ENCODE measurements at places on chromosomes 12 and 14.

DNA sequence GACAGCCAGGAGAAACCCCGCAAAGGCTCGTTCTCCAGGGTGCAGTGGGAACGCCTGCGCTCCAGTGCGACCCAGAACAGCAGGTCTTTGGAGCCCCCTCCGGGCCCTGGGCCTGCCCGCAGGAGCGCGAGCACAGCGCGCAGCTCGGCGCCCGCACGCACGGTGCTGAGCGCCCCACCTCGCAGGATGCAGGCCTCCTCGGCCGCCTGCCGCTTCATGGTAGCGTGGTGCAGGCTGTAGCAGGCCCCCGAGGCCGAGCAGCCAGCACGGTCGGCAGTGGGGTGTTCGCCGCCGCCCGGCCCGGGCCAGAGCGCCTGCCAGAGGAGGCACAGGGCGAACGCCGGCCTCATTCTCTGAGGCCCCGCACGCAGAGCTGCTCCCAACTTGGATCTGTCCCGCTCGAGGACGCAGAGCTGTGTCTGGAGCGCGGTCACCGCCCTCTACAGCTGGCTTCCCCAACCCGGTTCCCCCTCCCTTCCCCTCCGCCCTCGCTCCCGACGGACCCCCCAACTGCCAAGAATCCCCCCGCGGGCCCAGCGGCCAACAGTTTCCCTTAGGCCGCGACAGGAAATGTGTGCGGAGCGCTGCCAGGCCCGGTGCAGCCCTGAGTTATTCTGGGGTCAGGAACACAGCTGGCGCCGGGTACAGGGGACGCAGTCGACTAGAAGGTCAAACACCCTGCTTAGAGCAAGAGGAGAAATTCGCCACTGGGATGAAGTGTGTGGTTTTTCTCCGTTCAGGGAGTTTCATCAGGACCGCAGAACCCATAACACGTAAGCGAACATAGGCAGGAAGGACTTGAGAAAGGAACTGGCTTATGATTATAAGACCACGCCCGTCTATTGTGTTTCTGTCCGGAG is at the start of gene CLEC14A:
Gene CLEC14A (minus strand): TSS at position 421 of the 860 bp plus-strand sequence. CDS start 71 bp downstream, at position 350.
- no peak for DNase-seq

GRCh38 chr14:79144896-79145295 is 974.7 kb downstream of the NRXN3 start:
- no peak for DNase-seq

DNA sequence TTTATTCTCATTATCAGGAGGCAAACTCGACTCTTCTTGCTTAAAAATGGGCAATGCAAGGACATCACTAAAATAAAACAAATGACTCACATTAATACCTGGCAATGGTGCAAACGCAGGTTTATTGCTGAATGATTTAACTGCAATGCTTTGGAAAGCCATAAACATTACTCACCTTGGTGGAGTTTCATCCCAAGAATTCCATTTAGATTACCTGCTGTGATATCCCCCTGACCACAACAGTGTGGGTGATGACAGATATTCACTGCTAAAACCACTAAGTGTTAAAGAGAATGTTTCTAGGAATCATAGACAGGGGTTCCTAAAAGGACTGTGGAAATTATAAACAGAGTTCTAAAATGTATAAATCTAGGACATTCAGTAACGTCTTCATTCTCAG is 35.3 kb upstream of the CSRNP2 start:
- DNase-seq, result no peak

GRCh38 chr14:90699016-90699415 is 117.2 kb downstream of the TTC7B start:
- DNase-seq, result no peak

DNA sequence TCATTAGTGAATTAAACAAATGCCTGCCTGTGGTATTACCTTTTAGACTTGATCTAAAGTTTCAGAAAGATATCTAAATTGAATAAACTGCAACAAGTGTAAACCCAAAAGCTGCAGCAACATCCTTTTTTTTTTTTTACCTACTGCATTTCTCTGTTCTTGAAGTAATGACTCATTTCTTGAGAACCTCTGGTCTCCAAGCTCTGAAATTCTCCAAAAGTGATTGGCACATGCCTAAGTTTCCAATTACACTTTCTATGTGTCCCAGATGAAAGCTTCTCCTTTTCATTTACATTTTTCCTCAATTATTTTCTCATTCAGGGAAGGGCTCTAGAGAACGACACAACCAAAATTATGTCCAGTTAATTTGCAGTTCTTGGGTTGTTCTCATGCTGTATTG is 435.2 kb upstream of the DCN start:
- DNase-seq, result no peak

- DNase-seq, result no peak
Measured at GRCh38 chr12:15116983-15117382, 104.2 kb downstream of the RERG start.

DNA sequence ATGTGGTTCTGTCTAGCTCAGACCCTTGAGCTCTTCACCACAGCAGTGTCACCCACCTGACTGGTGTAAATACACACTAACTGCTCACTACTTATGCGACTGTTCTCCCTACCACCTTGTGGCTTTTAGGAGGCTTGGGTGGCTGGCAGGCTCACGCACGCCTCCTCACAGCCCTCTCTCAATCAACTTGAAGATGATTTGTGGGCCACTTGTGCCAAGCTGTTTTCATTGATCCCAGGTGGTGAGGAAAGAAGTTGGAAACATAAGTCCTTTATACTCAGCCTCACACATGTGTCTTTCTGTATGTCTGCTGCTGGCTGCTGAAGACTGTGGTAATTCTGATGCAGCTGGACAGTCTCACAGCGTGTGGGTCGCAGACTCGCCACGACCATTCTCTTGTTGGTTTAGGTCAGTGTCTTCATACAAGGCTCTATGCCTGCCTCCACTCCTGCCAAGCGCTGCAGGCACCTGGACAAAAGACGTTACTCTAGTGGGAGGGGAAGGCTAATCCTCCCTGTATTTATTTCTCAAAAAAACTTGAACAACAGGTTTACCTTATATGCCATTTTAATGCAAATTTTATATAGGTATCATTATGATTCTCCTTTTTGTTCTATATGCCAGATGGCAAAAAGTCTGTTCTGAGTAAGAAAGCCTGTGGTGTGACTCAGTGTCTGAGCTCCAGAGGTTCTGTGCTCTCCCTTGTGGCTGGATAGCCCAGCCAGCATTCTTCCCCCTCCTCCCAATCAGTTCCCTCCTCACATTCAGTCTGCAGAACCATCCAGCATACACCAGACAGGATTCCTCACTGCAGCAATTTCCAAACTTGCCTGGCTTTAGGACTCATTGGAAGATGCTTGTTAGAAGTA is 115.6 kb downstream of the DIP2B start:
- DNase-seq, result no peak

GRCh38 chr14:61700104-61700886 is 5.0 kb downstream of the HIF1A start:
- no peak for DNase-seq

- DNase-seq, result no peak
Measured at GRCh38 chr14:58864751-58865513, 227.2 kb downstream of the DACT1 start.

GRCh38 chr12:49086116-49086515 is 8.5 kb downstream of the DHH start:
- DNase-seq, result no peak

GRCh38 chr12:97306147-97306546 is 156.5 kb upstream of the RMST start:
- no peak for DNase-seq

DNA sequence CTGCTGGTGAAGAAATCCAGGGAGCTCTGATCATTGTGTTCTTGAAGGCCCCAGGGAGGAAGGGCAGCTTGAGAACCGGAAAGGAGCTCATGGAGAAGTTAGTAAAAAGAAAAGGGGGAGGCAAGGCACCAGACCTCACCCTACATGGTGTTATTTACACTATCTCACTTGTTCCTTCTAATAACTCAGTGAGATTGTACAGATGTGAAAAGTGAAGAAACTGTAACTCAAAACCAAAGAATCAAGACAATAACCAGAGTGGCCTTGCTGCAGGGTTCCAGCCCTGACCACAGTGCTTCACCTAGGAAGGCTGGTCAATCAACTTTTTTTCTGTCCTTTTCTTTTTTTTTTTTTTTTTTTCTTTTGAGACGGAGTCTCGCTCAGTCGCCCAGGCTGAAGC is 353.6 kb downstream of the TMTC2 start:
- no peak for DNase-seq

- DNase-seq, result no peak
Measured at GRCh38 chr12:53627919-53628318, 1.7 kb upstream of the ATF7 start.

DNA sequence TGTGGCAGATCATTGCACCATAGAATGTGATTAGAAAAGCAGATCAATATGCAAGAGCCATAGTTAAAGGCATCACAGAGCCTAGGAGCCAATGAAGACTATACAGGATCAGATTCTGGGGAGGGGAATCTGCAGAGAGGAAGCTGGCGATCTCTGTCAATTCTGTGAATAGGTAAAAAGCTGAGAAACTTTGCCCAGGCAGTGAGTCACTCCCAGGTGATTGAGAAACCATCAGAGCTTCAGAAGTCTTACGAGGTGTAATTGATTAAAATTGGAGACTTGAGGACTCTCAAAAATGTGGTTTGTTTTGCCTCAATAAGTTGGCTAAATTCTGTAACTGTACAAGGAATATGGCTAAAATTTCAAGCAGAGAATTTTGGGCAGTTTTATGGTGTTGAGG is 41.7 kb upstream of the TSPAN11 start:
- no peak for DNase-seq

DNA sequence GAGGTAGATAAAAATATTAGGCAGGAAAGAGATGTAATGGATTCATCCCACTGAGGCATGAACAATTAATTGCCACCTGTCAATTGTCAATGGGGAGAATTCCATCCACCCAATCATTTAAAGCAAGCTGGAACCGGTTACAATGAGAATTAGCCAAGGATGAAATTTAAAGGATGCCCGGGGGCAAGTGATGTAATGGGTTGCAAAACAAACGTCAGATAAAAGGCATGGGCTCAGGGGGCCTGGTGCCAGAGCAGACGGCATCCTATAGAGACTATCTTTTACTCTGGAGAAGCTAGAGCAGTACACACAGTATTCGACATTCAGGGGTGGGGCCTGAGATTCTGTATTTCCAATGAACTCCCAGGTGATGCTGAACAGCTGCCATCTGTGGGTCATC is 80.5 kb upstream of the ZFP36L1 start:
- no peak for DNase-seq

GRCh38 chr14:103699261-103699661 is 16.0 kb downstream of the XRCC3 start:
- no peak for DNase-seq

DNA sequence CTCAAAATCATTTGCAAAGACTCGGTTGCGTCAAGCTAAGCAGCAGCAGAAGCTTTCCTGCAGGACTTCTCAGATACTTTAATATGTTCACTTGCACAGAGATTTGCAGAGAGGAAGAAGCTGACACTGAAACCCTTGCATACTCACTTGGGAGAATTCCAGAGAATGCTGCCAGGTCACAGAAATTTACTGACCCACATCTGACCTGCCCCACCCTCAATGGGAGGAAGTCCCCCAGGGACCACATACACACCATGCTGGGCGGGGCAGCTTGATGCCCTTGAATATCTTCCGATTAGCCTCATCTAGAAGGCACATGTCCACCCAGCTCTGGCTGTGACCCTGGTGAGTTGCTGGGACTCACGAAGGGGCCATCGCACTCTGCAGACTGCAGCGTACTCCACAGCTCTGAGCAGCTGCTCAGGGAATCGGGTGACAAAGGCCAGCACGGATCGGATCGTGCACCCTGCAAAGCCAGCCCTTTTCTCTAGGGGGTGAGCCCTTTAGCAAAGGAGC is 83.2 kb downstream of the ITPK1 start:
- no peak for DNase-seq

- no peak for DNase-seq
Measured at GRCh38 chr12:117032593-117033381, 66.4 kb downstream of the TESC start.

GRCh38 chr14:30657606-30658163 is 35.6 kb downstream of the SCFD1 start:
- no peak for DNase-seq

GRCh38 chr12:123050331-123050831 is 69.9 kb downstream of the ARL6IP4 start:
- no peak for DNase-seq

DNA sequence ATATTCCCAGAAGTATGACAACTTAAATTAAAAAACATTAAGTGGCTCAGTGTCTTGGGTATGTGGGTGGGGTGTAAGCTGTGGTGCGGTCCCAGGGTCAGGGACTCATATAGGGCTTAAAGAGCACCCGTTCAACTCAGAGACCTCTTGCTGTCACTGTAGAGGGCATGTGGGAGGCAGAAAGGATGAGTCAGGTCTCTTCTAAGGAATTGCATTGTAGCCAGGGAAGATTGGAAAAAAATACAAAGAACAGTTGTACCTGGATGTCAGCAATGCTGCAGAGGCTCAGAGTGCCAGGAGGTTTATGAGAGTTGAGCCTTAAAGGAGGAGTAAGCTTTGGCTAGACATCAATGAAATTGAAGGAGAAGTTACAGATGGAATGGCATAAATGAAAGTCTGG is 104.1 kb downstream of the MYRFL start:
- DNase-seq, result no peak

GRCh38 chr12:104855599-104855998 is 102.5 kb downstream of the SLC41A2 start:
- DNase-seq, result no peak

DNA sequence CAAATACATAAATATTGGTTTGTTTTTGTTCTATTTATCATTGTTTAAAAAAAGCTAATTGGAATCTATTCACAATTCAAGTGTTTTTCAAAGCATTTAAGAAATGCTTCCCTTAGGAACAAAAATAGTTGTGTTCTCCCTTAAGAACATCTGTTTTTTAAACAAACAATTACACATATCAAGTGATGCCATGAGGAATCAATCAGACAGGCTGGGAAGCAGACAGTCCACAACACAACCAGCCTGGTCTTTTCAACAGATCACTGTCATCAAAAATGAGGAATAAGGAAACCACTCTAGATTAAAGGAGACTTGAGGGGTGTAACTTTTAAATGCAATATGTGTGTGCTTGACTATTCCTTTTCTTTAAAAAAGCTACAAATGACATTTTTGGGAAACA is 25.5 kb downstream of the GALC start:
- DNase-seq, result no peak

DNA sequence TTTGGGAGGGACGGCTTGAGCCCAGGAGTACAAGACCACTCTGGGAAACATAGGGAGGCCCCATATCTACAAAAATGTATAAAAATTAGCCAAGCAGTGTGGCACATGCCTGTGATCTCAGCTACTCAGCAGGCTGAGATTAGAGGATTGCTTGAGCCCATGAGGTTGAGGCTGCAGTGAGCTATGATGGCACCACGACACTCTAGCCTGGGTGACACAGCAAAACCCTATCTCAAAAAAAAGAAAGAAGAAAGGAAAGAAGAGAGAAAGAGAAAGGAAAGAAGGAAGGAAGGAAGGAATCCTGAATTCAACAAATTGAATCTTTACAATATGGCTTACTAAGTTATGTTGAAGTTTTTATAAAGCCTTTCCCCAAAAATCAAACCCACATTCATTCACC is 2.1 kb downstream of the KIF21A start:
- DNase-seq, result no peak

GRCh38 chr12:57618966-57619433 is 7.8 kb downstream of the ARHGEF25 start:
- DNase-seq, result no peak
